ENCODE measurements at places on chromosomes 7 and 10. TPM values are rescaled to one million over a fixed set of nuclear protein-coding genes. Genes with fewer than 3 reads are reported as not detected.

GRCh38 chr7:84913731-84914130 lies 273.1 kb downstream of the SEMA3D start:
- no peak for DNase-seq
- no peak overlapping the region for H3K27ac ChIP-seq
- no peak overlapping the region for H3K4me3 ChIP-seq
- no peaks in the 10 kb centered on the region for H3K27me3 ChIP-seq

DNA sequence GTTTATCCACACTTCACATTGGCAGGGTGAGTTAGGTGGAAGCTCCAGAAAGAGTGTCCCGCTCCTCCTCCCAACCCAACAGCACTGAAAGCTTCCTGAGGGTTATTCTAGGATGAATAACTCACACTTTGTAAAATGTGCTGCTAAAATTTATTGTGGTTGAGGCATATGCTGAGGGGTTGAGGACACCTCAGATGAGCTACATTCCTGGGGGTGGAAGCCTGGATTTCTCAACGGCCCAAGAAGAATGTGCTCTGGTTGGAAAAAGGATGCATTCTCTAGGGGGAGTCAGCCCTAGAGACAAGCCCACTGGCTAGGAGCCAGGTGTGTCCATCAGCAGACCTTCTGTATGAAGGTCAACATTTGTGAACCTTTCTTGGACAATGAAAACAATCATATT lies 91.5 kb upstream of the PDE1C start:
- H3K4me3 ChIP-seq = no peak overlapping the region
- H3K4me1 ChIP-seq = no peaks in the 10 kb centered on the region
- no peak overlapping the region for H3K27ac ChIP-seq
- no peak for DNase-seq
- no peaks in the 10 kb centered on the region for H3K27me3 ChIP-seq

DNA sequence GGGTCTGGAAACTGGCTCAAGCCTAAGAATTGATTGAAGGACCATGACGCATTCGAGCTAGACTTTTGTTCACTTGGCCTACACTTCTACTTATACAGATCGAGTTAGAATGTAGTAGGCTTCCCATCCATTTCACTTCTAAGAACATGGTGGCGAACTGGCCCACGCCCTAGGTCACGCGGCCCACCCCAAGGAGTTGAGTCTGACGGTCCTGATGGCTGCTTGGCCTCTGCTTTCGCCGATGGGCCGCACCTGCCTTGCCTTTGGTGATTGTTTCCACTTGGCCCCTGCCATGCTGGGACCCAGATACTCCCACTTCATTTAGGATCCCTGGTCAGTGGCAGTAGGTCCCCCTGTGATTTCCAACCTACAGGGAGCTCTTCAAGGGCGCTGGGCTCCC lies 153.6 kb downstream of the PRKAG2 start:
- no peak for DNase-seq
- H3K4me3 ChIP-seq = no peak overlapping the region
- no peak overlapping the region for H3K27ac ChIP-seq
- no peaks in the 10 kb centered on the region for H3K4me1 ChIP-seq
- no peaks in the 10 kb centered on the region for H3K27me3 ChIP-seq
- no peaks in the 10 kb centered on the region for H3K36me3 ChIP-seq

GRCh38 chr10:35631404-35631803 lies 10.7 kb downstream of the FZD8 start:
- H3K4me1 ChIP-seq = no peaks in the 10 kb centered on the region
- no peaks in the 10 kb centered on the region for H3K36me3 ChIP-seq
- no peaks in the 10 kb centered on the region for H3K27me3 ChIP-seq

DNA sequence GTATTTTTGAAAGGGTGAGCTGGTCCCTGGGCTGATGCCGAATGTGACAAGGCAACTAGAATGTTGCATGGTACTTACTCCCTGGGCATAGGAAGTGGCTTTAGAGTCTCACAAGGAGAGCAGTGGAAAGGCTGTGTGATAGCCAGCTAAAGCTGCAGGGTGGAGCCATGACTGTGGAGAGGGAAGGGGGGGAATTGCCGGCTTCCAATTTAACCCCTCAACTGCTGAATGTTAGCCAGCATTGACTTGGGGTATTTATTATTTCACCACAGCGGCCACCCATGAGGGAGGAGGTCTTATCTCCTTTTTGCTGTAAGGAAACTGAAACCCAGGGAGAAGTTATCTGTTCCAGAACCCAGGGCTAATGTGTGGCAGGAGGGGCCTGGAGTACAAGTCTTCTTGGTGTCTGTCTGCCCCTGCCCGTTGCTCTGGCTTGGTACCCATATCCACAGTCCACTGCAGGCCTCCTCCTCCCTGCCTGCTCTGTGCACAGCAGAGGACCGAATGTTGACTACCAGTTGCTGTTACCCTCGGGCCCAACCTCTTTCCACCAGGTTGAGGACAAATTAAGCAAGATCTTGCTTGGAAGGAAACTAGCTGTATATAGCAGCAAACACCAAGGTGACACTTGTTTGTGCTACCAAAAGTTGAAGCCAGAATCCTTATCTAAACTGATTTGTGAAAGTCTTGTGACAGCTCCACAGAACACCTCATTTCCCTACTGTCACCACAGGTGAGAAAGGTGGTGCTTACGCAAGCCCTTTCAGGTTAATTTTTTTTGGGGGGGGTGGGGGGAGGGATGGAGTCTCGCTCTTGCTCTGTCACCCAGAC lies 37.6 kb downstream of the WBP1L start:
- H3K4me3 ChIP-seq = no peak overlapping the region
- no peak overlapping the region for H3K27ac ChIP-seq
- H3K27me3 ChIP-seq = no peaks in the 10 kb centered on the region
- DNase-seq = no peak

GRCh38 chr7:1510780-1511154 lies 6.6 kb upstream of the INTS1 start:
- no peak overlapping the region for H3K4me3 ChIP-seq
- H3K36me3 ChIP-seq = no peaks in the 10 kb centered on the region
- no peak overlapping the region for H3K27ac ChIP-seq
- DNase-seq = no peak

- peak; percentile 30 for DNase-seq
- H3K4me3 ChIP-seq = no peak overlapping the region
- H3K27me3 ChIP-seq = peaks cover 41% of the 10 kb centered on the region
- H3K4me1 ChIP-seq = peaks cover 22% of the 10 kb centered on the region
These were observed 12.4 kb downstream of the CALY start for GRCh38 chr10:133324198-133324792.

DNA sequence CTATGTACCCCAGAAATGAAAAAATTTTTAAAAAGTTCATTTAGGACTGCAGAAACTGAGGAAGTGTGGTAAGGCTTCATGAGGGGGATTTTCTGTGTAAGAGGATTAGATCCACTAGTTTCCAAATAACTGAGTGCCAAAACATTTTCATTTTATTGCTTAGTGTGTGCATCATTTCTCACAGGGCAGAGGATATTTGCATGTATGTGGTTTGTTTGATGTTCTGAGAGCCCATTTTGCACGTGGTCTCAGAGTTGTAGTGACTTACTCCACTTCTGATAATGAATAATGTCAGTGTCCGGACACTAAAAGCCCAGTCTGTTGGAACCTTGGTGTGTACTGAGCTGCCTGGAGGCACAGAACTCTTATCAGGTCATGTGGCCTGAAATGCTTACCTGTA lies 299.9 kb downstream of the AUTS2 start:
- no peak overlapping the region for H3K4me3 ChIP-seq
- no peaks in the 10 kb centered on the region for H3K4me1 ChIP-seq
- H3K27me3 ChIP-seq = no peaks in the 10 kb centered on the region
- no peaks in the 10 kb centered on the region for H3K36me3 ChIP-seq
- no peak overlapping the region for H3K27ac ChIP-seq

- H3K4me3 ChIP-seq = no peak overlapping the region
- no peaks in the 10 kb centered on the region for H3K36me3 ChIP-seq
- H3K4me1 ChIP-seq = no peaks in the 10 kb centered on the region
- no peak for DNase-seq
- H3K27ac ChIP-seq = no peak overlapping the region
- no peaks in the 10 kb centered on the region for H3K27me3 ChIP-seq
These were observed 109.9 kb downstream of the JCAD start for GRCh38 chr10:29949411-29950011.

DNA sequence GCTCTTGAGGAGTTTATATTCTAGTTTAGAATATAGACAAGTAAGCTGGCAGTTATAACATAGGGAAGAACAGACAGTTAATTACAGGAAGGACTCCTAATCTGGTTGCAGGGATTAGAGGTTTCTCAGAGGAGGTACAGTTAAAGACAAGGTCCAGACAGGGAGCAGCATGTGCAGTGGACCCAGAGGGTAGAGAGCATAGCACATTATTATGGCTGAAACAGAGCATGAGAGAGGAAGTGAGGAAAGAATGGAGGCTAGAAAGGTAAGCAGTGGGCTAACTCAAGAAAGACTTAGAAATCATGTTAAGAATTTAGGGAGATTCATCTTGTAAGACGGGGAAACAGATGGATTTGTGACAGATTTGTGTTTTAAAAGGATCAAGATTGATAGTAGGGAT lies 9.7 kb downstream of the MIOS start:
- no peaks in the 10 kb centered on the region for H3K27me3 ChIP-seq
- H3K36me3 ChIP-seq = peaks cover 4% of the 10 kb centered on the region
- H3K4me3 ChIP-seq = no peak overlapping the region
- H3K4me1 ChIP-seq = no peaks in the 10 kb centered on the region
- DNase-seq = no peak

DNA sequence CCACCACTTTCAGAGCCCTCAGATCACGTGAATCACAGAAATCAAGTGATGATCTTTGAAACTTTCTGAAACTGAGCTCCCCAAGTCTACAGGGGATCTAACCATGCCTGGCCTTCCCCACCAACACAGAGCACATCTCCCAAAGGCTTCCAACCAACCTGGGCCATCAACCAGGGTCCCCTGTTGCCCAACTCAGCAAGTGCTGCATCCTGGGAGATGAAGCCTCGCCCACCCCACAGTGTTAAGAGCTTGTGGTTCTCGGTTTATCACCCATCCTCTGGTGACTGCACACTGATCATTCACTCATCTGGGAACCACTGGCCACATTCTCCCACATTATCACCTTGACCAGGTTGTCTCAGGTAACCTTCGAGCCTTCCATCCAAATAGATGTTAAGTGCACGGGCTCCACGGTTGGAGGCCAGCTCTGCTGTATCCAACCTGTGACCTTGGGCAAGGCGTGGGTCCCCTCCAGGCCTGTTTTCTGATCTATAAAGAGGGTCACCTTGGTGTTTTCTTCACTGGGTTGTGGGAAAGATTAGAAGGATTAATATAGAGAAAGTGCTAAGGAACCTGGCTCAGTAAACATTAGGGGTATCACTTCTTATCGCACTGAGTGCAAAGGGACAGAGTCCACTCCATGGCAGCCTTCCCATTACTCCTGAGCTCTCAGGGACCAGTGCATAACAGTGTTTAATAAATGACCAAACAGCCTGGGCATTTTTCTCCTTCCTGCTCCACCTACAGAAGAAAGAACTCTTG lies 3.6 kb downstream of the ZNF488 start:
- peaks cover 32% of the 10 kb centered on the region for H3K27me3 ChIP-seq
- DNase-seq = no peak
- no peak overlapping the region for H3K4me3 ChIP-seq
- H3K4me1 ChIP-seq = peaks cover 8% of the 10 kb centered on the region
- H3K27ac ChIP-seq = no peak overlapping the region

GRCh38 chr10:50653142-50653541 lies 29.4 kb upstream of the SGMS1 start:
- H3K27me3 ChIP-seq = no peaks in the 10 kb centered on the region
- H3K4me3 ChIP-seq = no peak overlapping the region
- peaks cover 12% of the 10 kb centered on the region for H3K4me1 ChIP-seq

DNA sequence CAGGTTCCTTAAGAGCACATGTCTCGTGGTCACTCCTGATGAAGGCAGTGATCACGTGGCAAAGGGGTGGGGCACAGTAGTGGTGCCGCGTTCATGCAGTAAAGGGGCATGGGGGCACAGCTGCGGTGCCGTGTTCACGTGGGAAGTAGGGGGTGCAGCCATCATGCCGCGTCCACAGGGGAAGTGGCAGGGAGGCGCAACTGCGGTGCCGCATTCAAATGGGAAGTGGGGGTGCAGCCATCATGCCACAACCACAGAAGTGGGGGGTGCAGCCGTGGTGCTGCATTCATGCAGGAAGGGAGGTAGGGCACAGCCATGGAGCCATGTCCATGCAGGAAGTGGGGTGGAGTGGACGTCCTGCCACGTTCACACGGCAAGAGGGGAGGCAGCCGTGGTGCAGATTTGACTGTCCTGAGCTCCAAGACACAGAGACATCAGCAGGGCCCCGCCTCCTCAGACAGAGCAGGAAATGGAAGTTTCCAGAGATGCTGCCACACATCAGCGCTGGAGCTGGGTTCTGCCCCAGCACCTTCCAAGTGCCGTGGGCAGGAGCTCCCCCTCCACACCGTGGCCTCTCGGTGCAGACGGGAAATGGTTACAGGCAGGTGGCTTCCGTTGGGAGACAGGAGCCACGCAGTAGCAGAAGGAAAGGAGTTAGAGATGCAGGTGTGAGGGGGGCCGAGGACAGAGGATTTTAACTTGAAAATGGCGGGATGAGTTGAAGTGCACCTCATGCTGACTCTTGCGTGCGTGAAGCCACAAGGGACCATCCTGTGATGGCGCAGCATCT lies 95.0 kb upstream of the DDC start:
- peak; percentile 63 for DNase-seq
- peaks cover 54% of the 10 kb centered on the region for H3K4me1 ChIP-seq

GRCh38 chr10:92284112-92284704 lies 6.7 kb downstream of the CPEB3 start:
- H3K27ac ChIP-seq = no peak overlapping the region
- H3K36me3 ChIP-seq = no peaks in the 10 kb centered on the region
- DNase-seq = no peak
- no peaks in the 10 kb centered on the region for H3K27me3 ChIP-seq
- no peaks in the 10 kb centered on the region for H3K4me1 ChIP-seq

DNA sequence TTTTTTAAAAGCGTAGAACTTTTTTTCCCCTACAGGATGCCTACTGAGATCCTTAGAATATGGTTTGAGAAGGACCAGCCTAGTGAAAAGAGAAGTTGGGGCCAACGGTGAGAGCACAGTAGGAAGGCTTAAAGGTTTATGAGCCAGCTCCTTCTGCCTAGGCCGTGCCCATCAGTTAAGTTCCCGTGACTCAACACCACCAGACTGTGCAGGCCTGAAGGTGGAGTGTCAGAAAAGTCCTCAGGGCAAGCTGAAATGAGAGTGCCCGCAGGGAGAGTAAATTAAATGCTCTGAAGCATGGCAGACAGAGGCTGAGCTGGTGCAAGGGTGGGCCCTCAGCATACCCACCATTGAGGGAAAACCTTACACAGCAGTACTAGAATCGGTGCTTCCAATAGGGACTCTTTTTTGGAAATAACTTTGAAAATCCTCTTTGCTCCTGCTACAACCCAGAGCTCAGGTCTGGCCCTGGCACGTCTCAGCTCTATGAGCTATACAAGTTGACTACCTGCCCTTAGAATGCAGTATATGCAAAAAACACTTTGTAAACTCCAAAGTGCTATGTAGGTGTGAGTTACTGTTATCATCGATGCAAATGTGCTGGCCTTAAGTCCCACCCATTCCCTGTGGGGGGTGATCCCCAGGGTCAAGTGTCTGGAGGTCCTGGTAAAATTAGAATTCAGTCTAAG lies 15.2 kb upstream of the C10orf67 start:
- H3K36me3 ChIP-seq = no peaks in the 10 kb centered on the region
- DNase-seq = no peak
- no peak overlapping the region for H3K4me3 ChIP-seq

ADAM12 gene
- 1.2 TPM for total RNA-seq
